ENCODE measurements at places on chromosomes 16 and 17. TPM values are rescaled to one million over a fixed set of nuclear protein-coding genes. Genes with fewer than 3 reads are reported as not detected.

SNX11 gene
- 26.4 TPM for total RNA-seq

IL21R gene
- not detected for total RNA-seq

CES4A gene
- 5.4 TPM for total RNA-seq

PITPNM3 gene
- 0.76 TPM for total RNA-seq

CEMP1 gene
- not detected for total RNA-seq

TOX3 gene
- total RNA-seq, result not detected

MPV17L gene
- 0.22 TPM for total RNA-seq

OR2C1 gene
- not detected for total RNA-seq

SLC47A2 gene
- total RNA-seq, result not detected

TEX19 gene
- not detected for total RNA-seq

CEP95 gene
- total RNA-seq, result 35.5 TPM

CLCN7 gene
- total RNA-seq, result 94.9 TPM

ENDOV gene
- total RNA-seq, result 25.9 TPM

KRT12 gene
- not detected for total RNA-seq

LCAT gene
- 44.9 TPM for total RNA-seq

RETREG3 gene
- total RNA-seq, result 52.3 TPM

ZNF778 gene
- 10.9 TPM for total RNA-seq

EFCAB3 gene
- total RNA-seq, result not detected

KRT39 gene
- not detected for total RNA-seq

TVP23A gene
- not detected for total RNA-seq

Measured in endothelial cell of umbilical vein (primary cell).